Heart right ventricle (tissue), 16 donors: ENCODE measurements at places on chromosomes 11 and 22.

GRCh38 chr11:2930704-2931419, 1.6 kb upstream of the PHLDA2 start:
- peak; percentile 67 for DNase-seq

DNA sequence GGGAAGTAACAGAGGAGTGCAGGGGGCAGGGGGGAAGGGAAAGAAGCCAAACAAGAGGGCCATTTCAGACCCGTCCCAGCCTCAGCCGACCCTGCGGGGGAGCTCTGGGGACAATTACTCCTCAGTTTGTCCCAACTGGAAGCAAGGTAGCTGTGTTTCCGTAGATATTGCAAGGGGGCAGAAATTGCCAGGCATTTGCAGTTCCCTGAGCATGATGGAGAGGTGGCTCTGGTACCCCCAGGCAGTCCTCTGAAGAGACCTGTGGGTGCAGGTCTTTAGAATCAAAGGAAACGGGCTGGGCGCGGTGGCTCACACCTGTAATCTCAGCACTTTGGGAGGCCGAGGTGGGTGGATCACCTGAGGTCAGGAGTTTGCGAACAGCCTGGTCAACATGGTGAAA, 13.8 kb upstream of the JAM3 start:
- DNase-seq: no peak

- no peak for DNase-seq
These were observed 93.0 kb downstream of the SWAP70 start for GRCh38 chr11:9756878-9757277.

DNA sequence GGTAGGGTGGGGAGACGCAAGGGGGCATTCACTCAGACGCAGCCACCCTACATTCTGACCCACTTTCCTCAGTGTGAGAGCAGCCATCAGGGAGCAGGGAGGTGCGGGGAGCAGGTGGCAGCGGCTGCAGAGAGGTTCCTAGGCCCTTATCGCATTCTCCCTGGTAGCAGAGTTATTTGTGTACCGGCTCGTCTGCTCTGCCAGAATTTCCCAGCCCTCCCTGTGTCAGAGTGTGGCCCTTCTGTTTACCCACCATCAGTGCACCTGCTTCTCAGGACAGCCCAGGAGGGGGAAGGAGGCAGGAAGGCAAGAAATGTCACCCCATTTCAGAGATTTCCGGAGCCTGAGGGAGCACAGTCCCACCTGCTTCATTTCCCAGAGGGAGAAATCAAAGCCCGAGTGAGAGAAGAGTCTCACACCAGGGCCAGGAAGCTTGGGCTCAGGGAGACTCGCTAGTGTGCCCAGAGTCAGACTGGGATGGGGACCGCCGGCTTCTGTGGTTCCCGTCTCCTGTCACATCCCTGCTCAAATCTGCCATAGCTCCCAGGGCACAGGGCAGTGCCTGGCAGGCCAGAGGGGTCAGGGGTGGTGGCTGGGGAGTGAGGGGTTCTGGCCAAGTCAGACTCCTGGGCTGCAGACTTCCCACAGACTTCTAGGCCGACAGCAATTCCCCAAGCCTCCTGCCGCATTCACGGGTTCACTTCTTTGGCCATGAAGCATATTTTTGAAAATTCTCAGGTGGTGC, 49.7 kb downstream of the ARRB1 start:
- DNase-seq: peak; percentile 48

- no peak for DNase-seq
These were observed 5.9 kb upstream of the HEPACAM start for GRCh38 chr11:124941703-124942102.

- no peak for DNase-seq
These were observed 5.6 kb downstream of the RIC8A start for GRCh38 chr11:213111-213510.

GRCh38 chr22:22818861-22819855, 68.5 kb upstream of the IGLL5 start:
- no peak for DNase-seq

DNA sequence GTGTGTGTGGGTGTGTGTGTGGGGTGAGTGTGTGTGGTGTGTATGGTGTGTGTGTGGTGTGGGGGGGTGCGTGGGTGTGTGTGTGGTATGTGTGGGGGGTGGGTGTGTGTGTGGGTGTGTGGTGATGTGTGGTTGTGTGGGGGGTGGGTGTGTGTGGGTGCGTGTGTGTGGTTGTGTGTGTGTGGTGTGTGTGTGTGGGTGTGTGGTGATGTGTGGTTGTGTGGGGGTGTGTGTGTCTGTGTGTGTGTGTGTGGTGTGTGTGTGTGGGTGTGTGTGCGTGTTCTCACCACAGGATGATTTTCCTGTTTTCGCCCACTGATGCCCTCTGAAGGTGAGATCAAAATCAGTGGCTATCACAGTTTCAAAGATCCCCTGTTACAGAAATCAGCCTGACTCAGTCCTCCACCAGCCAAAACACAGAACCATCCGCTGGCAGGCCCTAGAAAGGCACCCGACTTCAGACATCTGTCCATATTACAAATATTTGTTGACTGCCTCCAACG, 24.7 kb downstream of the CPT1A start:
- DNase-seq: no peak

DNA sequence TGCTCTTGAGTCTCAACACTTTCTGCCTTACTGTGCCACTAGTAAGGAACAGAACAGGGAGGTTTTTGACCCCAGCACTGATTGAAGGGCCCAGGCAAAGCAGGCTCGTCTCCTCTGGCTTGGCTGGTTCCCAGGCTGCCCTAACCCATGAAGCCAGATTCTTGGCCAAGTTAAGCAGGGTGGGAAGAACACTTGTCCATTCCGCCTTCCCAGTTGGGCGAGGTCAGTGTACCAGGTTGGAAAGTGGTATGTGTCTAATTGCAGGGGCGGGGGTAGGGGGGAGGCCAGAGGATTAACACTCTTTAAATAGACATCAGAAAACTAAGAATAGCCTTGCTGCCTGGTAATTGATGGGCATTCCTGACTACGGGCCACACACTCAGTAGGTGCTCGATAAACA, 14.4 kb downstream of the TIMP3 start:
- DNase-seq: peak; percentile 62

DNA sequence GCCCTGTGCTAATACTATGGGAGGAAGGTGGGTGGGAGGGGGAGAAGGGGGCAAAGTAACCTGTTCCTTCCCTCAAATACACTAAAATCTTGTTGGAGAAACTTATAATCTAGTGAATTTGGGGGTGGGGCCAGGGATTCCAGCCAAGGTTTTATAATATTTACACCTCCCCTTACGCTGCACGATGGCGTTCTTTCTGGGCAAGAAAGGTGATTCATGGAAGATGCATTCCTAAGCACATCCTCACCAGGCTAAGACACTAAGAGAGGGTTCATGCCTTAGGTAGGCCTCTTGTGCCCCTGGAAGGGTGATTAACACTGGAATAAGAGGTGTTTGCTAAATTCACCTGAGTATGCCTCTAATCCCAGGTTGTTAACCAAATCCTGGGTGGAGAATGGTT, 82.6 kb downstream of the BARX2 start:
- DNase-seq: no peak

DNA sequence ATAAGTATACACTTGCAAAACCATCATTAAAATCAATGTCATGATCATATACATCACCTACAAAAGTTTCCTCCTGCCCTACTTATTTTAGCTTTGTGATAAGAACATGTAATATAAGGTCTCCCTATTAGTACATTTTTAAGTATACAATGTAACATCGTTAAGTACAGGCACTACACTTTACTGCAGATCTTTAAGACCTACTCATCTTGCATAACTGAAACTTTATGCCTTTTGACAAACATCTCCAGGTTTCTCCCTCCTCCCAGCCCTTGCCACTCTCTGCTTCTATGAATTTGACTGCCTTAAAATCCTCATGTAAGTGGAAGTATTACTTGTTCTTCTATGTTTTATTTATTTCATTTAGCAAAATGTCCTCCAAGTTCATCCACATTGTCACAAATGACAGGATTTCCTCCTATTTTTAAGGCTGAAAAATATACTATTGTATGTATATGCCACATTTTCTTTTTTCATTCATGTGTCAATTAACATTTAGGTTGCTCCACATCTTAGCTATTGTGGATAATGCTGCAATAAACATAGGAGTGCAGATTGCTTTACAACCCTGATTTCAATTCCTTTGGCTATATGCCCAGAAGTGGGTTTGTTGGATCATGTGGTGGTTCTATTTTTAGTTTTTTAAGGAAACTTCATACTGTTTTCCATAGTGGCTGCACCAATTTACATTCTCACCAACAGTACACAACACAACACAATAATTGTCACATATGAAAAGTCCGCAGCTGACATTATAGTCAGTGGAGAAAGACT, 471.1 kb upstream of the ANO3 start:
- no peak for DNase-seq

- DNase-seq: no peak
These were observed 14.6 kb downstream of the ELFN2 start for GRCh38 chr22:37412495-37413250.

DNA sequence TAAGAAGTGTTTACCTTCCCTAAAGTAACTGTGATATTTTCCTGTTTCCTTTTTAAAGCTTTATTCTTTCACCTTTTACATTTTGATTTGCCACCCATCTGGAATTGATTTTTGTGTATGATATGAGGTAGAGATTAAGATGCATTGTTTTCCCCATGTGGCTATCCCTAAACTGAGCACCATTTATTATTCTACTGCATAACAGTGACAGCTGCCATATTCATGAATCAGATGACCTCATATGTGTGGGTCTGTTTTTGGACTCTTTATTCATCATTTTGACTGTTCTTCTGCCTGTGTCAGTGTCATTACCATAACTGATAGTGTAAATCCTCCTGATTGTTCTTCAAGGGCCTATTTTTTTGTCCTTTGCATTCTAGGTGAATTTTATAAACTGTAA, 50.8 kb downstream of the HIPK3 start:
- DNase-seq: no peak

GRCh38 chr11:77320351-77320750, 18.9 kb upstream of the GDPD4 start:
- no peak for DNase-seq

- no peak for DNase-seq
These were observed 568 bp downstream of the ALG8 start for GRCh38 chr11:78138694-78139421.

GRCh38 chr11:75429902-75430713, 2.9 kb downstream of the KLHL35 start:
- DNase-seq: peak; percentile 33

- DNase-seq: no peak
These were observed 30.7 kb upstream of the MUC5AC start for GRCh38 chr11:1126935-1127663.

DNA sequence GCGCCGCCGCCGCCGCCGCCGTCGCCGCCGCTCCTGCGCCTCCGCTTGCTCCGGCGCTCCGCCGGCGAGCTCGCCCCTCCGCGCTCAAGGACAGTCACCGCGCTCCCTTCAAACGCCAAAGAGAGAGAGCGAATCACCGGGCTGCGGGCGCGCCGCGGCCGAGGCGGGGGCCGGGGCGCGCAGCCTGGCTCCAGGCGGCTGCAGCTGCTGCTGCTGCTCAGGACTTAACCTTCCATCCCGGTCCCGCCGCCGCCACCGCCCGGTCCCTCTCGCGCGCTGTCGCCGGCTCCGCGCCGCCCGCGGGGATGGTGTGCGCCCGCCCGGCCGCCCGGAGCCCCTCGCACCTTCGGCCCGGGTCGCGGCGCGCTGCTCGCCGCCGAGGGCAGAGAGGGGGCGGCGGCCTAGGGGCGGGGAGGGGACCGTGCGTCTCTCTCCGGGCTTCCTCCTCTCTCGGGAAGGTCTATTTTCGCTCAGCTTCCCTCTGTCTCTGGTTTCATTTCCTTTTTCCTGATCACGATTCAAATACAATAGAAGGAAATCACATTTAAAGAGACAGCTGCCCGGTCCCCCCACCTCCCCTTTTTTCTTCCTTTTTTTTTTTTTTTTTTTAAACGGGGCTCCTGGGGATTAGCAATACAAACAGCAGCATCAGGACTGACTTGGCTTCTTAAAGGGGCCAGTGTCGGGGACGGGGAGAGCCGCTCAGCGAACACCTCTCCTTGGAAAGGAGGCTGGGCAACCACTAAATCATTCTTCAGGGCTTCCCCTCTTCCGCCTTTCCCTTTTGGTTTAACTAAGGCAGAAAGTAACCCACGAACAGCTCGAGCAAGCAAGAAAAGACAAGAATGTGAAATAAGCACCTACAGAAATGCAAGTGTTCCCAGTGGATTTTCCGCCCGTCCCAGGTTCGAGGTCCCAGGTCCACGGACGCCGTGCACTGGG, 22.1 kb downstream of the LMO2 start:
- peak; percentile 63 for DNase-seq

DNA sequence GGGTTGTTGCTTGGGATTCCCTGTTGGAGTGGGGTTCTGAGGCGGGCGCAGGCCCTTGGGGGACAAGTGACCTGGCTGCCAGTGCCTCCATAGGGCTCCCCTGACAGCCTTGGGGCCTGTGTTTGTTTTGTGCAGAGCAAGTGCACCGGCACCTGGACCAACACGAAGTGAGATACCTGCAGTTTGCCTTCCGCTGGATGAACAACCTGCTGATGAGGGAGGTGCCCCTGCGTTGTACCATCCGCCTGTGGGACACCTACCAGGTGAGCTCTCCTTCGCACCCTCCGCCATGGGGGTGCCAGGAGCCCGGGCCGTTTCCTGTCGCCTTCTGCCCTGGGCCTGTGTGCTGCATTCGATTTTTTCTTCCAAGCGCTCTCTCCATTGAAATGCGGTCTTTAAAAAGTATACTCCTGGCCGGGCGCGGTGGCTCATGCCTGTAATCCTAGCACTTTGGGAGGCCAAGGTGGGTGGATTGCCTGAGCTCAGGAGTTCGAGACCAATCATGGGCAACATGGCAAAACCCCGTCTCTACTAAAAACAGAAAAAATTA, 274.6 kb downstream of the TBC1D22A start:
- DNase-seq: no peak

- DNase-seq: no peak
These were observed 82.6 kb downstream of the LDLRAD3 start for GRCh38 chr11:36026315-36026968.

- no peak for DNase-seq
These were observed 29.0 kb downstream of the SGSM1 start for GRCh38 chr22:24834845-24835570.

- peak; percentile 3 for DNase-seq
These were observed 114.2 kb downstream of the KCNQ1OT1 start for GRCh38 chr11:2585566-2586086.

DNA sequence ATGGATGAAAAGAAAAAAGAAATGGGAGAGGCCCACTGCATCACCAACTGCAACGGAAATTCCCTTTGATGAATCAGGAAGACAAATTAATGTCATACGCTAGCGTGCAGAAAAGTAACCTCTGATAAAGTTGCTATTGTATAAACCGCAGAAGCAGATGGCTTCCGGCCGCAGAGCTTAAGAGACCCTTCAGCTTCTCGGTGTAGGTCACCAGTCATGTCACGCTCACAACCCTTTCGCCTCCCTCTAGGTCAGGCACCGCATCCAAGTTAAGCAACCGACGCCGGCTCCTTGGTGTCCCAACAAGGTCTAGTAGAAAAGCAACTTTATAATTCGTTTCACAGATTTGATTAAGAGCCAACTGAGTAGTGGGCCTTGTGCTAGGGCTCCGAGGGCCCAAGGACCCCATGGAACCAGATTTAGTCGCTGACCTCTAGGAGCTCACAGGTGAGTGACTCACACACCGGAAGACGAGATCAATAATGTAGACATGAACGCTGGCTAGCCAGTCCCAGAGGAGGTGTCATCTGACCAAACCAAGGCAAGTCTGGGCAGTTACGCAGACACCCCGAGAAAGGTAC, 1.2 kb upstream of the ZFP91 start:
- peak; percentile 38 for DNase-seq
